Mammary epithelial cell (primary cell): ENCODE measurements at places on chromosomes 11 and 22. TPM values are rescaled to one million over a fixed set of nuclear protein-coding genes. Genes with fewer than 3 reads are reported as not detected.

Gene MYOD1
- total RNA-seq, result not detected

Gene SEC14L3
- total RNA-seq, result not detected

Gene RPS6KB2
- 35.7 TPM for total RNA-seq

Gene CFAP68
- 12.5 TPM for total RNA-seq

Gene PKDREJ
- total RNA-seq, result not detected in 2 replicates

Gene OR8U1
- not detected in 2 replicates for total RNA-seq

Gene CRYBB1
- total RNA-seq, result not detected in 2 replicates

Gene ASPHD2
- 16.5 TPM for total RNA-seq

Gene OR5M11
- not detected in 2 replicates for total RNA-seq

Gene C11orf97
- not detected for total RNA-seq

Gene B3GAT1
- 0.32 and 0.33 TPM in 2 replicates for total RNA-seq

Gene SMTN
- 79.9 TPM for total RNA-seq

Gene UBQLN3
- total RNA-seq, result not detected in 2 replicates

Gene FREY1
- total RNA-seq, result 2.7 TPM

Gene CLCF1
- total RNA-seq, result 6.9 and 12.5 TPM in 2 replicates

Gene SHISAL1
- 9.2 TPM for total RNA-seq

Gene KREMEN1
- total RNA-seq, result 11.7 TPM

Gene FGF3
- total RNA-seq, result not detected

Gene KCNK4
- total RNA-seq, result not detected in 2 replicates

Gene RNF215
- total RNA-seq, result 21.6 and 24.5 TPM in 2 replicates

Gene IRAG1
- 2.0 TPM for total RNA-seq

Gene SLC36A4
- 15.1 and 17.7 TPM in 2 replicates for total RNA-seq

Gene OSBPL5
- total RNA-seq, result 24.8 TPM

Gene KDM4D
- 0.91 and 1.0 TPM in 2 replicates for total RNA-seq

Gene CELSR1
- 69.5 TPM for total RNA-seq

Gene PSMD13
- total RNA-seq, result 89.5 TPM

Gene PNPLA5
- total RNA-seq, result not detected in 2 replicates

Gene TSGA10IP
- total RNA-seq, result not detected

Gene SPDYC
- not detected in 2 replicates for total RNA-seq

Gene MUC6
- total RNA-seq, result not detected in 2 replicates

Gene OR6A2
- 0.64 and 0.68 TPM in 2 replicates for total RNA-seq

Gene RIBC2
- total RNA-seq, result 0.38 TPM in 1 of 2 replicates, not detected in the other

Gene MDK
- 2.3 TPM for total RNA-seq

Gene VPREB1
- not detected for total RNA-seq

Gene NCF4
- total RNA-seq, result 0.27 TPM in 1 of 2 replicates, not detected in the other

Gene GGTLC2
- not detected for total RNA-seq

Gene ARL2
- 50.3 and 73.1 TPM in 2 replicates for total RNA-seq

Gene MRGPRF
- 0.33 TPM for total RNA-seq

Gene HEPACAM
- 0.17 TPM for total RNA-seq

Gene BARX2
- not detected in 2 replicates for total RNA-seq

Gene FAT3
- not detected in 2 replicates for total RNA-seq

Gene GGTLC3
- not detected in 2 replicates for total RNA-seq

Gene TMEM25
- total RNA-seq, result 46.8 TPM

Gene FXYD6
- total RNA-seq, result not detected

Gene GNAZ
- 1.9 and 2.0 TPM in 2 replicates for total RNA-seq

Gene EIF3L
- total RNA-seq, result 368 TPM

Gene ART5
- total RNA-seq, result not detected in 2 replicates

Gene OOSP4B
- not detected in 2 replicates for total RNA-seq

Gene GLB1L3
- 0.50 TPM for total RNA-seq

Gene TCF20
- 49.2 TPM for total RNA-seq

Gene PKP3
- total RNA-seq, result 240 and 274 TPM in 2 replicates

Gene KCNJ4
- total RNA-seq, result not detected in 2 replicates

Gene C1QTNF4
- 0.17 TPM for total RNA-seq

Gene MPPED2
- 0.17 TPM for total RNA-seq

Gene KCNJ1
- not detected for total RNA-seq

Gene KCNJ11
- not detected in 2 replicates for total RNA-seq

Gene PAMR1
- 118 TPM for total RNA-seq
